ENCODE measurements at places on chromosomes 7 and 10.

DNA sequence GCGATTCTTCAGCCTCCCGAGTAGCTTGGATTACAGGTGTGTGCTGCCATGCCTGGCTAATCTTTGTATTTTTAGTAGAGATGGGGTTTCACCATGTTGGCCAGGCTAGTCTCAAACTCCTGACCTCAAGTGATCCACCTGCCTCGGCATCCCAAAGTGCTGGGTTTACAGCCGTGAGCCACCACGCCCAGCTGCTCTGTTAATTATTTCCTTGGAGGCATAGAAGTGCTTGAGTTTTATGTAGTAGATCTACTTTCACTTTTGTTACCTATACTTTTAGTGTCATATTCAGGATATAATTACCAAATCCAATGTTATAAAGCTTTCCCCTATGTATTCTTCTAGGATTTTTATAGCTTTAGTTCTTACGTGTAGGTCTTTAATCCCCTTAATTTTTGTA lies 1093.0 kb downstream of the GATA3 start:
- DNase-seq = no peak

DNA sequence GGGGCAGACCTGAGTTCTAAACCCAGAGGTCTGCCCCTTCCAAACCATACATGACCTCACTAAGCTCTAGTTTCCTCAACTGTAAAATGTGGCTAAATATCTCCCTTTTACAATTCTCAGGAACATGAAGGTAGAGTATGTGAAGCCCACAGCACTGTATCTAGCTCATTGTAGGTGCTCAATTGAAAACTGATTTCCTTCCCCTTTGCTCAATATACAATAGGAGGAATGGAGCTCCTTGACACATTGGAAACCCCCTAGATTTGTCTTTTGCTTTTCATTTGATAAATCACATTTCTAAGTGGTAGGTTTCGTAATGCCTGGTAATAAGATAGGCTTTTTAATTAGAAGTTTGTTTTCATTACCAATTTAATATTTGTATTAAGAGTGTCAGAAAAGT lies 153.3 kb downstream of the ARID5B start:
- no peak for DNase-seq

DNA sequence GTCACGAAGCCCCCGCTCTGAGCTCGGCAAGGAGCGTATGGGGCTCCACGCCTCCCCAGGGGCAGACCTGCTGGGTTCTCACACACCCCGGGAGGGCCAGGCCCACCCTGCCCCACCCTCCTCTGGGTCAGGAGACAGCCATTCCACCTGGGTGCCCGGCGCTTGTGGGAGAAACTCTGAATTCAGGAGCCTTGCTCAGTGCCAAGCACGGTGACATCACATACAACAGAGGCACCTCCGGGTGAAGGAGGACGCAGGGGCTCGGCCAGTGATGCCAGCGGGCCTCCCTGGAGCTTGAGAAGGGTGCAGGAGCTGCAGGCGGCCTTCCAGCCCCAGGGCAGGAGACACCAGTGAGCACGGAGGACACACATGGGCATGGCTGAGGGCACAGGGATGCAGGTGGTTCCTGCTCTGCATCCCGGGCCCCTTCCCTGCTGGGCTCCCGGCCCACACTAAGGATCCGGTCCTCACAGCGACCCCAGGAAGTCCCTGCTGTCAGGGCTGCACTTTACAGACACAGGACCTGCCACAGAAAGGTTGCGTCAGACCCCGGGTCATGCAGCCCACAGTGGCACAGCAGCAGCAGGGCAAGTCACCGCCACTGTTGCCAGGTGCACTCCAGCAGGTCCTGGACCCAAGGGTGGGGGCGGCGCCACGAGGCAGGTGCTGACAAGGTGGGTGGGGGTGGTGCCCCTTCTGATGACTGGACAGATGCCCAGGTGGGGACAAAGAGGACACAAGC lies 108.0 kb downstream of the MAD1L1 start:
- DNase-seq = no peak

GRCh38 chr7:148192491-148192890 lies 398.1 kb upstream of the C7orf33 start:
- DNase-seq = no peak

DNA sequence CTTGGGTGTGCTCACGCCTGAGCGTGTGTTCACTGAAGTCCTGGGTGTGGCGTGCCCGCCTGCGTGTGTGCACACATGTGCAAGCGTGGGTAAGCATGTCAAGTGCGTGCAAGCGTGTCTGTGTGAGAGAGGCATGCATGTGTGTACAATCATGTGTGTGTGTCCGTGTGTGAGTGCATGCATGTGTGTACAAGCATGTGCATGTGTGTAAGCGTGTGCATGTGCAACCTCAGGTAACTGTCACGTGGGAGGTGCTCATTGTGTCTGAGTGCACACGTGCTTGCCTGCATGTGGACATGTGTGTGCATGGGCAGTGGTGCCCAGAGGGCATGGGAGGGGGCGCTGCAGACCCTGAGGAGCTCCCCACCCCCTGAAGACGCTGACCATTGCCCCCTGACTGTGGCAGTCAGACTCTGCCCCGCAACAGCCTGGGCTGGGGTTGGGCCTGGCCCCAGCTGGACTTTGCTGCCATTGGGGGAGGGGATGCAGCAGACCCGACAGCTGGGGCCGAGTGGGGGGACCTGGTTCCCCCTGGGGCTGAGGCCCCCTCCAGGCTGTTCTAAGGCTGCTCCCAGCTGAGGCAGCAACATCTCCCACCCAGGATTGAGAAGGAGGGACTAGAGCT lies 88.1 kb downstream of the UNCX start:
- DNase-seq = no peak

DNA sequence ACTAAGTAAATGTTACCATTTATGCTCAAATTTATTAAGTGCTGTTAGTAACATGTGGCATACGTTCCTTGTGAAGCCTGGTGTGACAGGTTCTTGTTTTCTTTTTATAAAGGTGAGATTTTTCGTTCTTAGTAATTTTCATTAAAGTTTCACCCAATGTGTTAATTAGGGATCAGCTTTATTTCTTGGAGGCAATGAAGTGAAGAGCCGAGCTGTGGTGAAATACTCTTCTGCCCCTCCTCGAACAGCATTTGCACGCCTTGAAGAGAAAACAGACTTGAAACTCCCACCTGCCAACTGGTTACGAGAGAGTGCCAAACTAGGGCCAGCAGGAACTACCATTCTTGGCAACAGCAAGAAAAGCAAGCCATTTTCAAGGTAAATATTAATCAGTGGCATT lies 1.5 kb downstream of the EDRF1 start:
- DNase-seq = no peak
